ENCODE measurements at places on chromosomes 5 and 9.

DNA sequence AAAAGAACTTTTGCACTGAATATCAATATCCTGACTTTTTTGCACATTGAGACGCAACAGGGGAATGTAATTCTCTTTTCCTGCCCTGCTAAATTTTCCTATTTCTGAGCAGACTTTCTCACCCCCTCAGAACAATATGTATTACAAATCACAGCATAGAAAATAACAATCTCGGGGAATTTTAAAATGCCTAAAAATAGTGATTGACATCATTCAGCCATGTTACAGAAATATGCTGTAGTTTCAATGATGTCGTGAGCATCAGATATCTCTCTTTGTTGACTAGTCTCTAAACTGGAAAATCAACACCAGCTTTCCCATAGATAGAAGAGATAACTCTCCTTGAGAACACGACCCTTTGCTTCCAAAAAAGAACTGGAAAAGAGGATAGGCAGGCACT is 166.7 kb downstream of the ZDHHC21 start:
- DNase-seq = no peak

GRCh38 chr5:60826653-60827052 is 17.4 kb downstream of the ELOVL7 start:
- DNase-seq = no peak

DNA sequence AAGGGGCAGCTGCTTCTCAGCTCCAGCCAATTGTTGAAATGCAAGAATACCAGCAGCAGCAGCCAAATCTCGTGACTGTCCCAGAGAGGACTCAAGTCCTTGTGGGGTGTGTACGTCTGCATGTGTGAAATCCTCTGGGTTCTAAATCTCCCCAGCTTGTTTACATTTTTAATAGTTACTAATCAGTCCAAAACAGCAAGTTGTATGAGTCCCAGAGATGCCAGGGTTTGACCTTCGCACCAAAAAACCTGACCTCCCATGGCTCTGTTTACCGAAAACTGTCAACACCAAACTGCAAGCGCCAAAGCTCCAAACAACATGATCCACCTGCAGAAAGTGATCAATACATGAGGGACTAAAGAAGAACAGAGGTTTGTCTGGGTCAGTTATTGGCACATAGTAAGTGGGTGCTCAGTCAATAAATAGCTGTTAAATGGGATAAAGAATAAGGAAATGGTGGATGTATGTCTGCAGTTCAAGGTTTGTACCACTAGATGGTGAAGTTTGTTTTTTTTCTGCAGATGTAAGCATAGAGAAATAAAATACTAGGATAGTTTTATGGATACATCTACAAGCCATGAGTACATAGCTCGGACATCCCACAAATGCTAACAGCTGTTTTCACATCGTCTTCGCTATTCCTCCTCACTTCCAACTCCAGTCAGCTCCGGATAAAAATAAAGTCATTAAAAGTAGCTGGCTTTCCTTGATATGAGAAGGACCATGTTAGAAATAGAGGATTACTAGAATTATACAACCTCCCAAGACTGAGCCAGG is 85.3 kb upstream of the ADRB2 start:
- DNase-seq = no peak

GRCh38 chr9:116020801-116021200 is 132.8 kb upstream of the PAPPA start:
- DNase-seq = no peak

DNA sequence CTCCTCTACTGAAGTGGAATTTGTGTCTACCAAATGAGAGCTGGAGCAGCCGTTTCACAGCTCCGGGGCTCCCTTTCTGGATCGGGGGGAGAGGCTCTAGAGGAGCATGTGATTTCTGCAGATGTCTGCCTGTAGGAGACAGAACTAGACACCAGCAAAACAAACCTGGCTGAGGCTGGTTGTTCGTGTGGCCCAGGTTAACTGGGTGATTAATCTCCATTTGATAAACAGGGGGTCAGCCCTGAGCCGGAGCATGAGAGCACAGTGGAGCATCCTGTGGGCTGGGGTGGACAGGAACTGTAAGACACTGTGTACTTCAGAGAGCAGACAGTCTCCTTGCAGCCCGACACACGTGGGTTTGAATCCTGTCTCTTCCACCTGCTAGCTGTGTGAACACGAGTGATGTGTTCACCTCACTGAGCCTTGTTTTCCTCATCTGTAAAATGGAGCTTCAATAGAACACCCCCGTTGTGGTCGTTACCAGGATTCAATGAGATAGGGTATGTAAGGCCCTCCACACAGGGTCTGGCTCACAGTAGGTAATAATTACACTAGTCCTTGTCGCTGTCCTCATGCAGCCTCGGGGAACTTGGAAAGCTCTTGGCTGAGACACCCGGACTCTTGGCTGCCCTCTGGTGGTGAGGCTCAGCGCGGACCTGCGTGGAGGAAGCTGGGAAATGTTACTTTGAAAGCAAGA is 12.9 kb downstream of the CXCL14 start:
- no peak for DNase-seq

GRCh38 chr9:23723672-23724071 is 102.4 kb downstream of the ELAVL2 start:
- no peak for DNase-seq

DNA sequence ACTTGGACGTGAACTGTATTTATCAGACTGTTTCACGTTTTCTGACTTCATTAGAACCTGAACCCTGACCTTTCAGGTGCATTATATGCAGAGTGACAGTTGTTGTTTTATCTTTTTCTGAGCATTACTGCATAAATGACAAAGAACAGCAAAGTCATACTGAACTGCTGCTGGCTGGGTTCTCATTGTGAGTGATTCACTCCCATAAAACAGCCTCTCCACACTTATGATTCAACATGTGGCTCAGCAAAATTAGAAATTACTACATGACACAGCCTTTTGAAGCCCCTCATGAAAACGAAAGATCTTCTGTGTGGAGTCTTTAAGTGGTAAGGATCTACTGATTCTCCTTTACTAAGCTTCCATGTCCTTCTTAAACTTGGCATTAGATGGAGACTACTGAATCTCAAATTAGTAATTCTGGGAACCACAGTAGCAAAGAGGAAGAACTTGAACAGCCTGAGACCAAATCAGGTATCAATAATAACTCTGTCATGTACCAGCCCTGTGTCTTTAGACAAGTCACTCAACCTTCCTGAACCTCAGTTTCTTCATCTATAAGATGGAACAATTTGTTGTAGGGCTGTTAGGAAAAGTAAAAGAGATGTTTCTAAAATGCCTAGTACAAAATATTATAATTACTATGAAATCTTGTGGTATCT is 172.3 kb upstream of the GNA14 start:
- DNase-seq = no peak

- DNase-seq = no peak
Measured at GRCh38 chr5:139711906-139712224, 63.7 kb downstream of the CXXC5 start.

DNA sequence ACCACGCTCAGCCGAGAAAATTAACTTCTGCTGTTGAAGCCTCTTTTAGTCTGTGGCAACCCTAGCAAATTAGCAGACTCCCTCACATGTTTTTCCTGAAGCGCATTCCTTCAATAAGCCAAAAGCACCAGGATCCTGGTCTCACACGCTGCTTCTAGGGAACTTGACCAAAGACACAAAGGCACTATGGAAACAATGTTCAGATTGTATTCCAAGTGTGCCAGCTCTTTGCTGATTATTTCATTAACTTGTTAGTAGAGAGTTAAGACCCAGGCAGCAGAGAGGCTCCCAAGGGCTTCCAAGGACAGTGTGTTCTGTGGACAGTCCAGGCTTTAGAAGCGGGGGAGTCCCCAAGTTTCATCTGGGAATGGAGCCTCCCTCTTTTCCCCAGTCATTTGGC is 94.4 kb upstream of the BASP1 start:
- no peak for DNase-seq

- DNase-seq = no peak
Measured at GRCh38 chr5:91367344-91367743, 15.8 kb downstream of the ARRDC3 start.

- DNase-seq = no peak
Measured at GRCh38 chr9:96047741-96048103, 172.2 kb downstream of the ERCC6L2 start.

GRCh38 chr9:99505936-99506335 is 283.9 kb downstream of the SEC61B start:
- DNase-seq = no peak

- DNase-seq = no peak
Measured at GRCh38 chr9:89137542-89138462, 40.8 kb downstream of the SHC3 start.

GRCh38 chr9:133332381-133332730 is 3.6 kb downstream of the SURF6 start:
- DNase-seq = no peak

GRCh38 chr5:96408210-96408777 is 24.8 kb downstream of the PCSK1 start:
- DNase-seq = no peak

DNA sequence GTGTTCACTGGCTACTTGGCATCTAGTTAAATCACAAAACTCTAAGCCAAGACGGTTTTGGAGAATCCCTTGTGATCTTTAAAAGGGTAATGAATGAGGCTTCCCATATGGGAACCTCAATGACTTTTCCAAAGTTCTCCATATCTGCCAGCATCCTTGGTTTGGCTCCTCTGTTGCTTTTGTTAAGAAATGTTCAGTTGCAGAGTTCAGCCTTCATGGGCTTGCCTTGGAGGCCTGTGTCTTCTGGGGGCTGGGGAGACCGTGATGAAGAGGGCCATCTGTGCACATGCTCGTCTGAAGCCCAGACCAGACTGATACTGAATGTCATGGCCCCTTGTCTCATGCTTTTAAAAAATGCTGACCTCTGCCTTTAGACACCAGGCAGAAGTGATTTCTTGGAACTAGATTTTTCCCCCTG is 84.3 kb downstream of the RAI14 start:
- DNase-seq = no peak

DNA sequence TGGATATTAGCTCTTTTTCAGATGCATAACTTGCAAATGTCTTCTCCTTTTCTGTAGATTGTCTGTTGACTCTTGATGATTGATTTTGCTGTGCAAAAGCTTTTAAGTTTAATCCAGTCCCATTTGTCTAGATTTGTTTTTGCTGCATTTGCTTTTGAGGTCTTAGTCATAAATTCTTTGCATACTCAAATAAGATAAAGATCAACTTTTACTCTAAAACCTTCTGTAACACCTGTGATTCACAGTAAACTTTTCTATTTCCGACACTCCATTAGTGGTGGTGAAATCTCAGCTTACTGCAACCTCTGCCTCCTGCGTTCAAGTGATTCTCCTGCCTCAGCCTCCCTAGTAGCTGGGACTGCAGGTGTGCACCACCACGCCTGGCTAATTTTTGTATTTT is 239.0 kb upstream of the ST8SIA4 start:
- DNase-seq = no peak

GRCh38 chr5:169542811-169543210 is 40.8 kb upstream of the SPDL1 start:
- DNase-seq = no peak

DNA sequence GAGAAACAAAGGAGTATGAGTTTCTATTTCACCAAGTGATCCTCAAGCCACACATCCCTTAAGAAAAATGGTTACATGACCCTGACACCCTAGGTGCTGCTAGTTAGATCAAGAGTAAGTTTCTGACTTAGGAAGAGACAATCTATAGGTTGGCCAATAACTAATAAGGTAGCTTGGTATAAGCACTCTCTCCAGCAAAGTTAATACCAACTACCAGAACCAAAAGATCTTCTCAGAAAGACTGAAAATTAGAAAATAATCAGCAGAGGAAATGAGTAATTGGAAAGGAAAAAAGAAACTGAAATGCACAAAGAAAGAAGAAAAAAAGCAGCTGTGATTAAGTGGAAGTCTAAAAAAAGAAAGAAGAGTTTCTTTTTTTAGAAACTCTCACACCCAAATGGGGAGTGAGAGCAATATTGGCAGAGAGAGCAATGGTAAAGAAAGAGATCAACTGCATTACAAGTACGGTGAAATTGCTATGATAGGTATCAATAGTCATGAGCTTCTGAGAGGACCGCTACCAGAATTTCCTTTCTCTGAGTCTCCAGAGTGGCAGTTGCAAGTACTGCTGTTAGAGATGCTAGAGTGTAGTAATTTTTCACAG is 195.5 kb downstream of the TMEM167A start:
- DNase-seq = no peak

- DNase-seq = no peak
Measured at GRCh38 chr5:131944702-131945550, 537 bp downstream of the MEIKIN start.

GRCh38 chr9:85688361-85688760 is 53.4 kb downstream of the AGTPBP1 start:
- DNase-seq = no peak
